Tibial nerve (tissue), 4 donors: ENCODE measurements at places on chromosomes 4 and X.

GRCh38 chrX:111006116-111006515 lies 89.9 kb upstream of the PAK3 start:
- H3K4me1 ChIP-seq: no peaks in the 10 kb centered on the region
- H3K27ac ChIP-seq: no peak overlapping the region
- no peak for DNase-seq
- H3K36me3 ChIP-seq: no peaks in the 10 kb centered on the region
- H3K4me3 ChIP-seq: no peak overlapping the region
- H3K27me3 ChIP-seq: peaks cover 34% of the 10 kb centered on the region

- H3K4me3 ChIP-seq: no peak overlapping the region
- no peaks in the 10 kb centered on the region for H3K4me1 ChIP-seq
Measured at GRCh38 chrX:97849951-97850350, 966.2 kb downstream of the RPA4 start.

GRCh38 chr4:106906728-106907127 lies 129.4 kb downstream of the DKK2 start:
- DNase-seq: no peak
- H3K27me3 ChIP-seq: no peaks in the 10 kb centered on the region
- H3K36me3 ChIP-seq: no peaks in the 10 kb centered on the region
- no peak overlapping the region for H3K27ac ChIP-seq
- H3K4me1 ChIP-seq: no peaks in the 10 kb centered on the region

DNA sequence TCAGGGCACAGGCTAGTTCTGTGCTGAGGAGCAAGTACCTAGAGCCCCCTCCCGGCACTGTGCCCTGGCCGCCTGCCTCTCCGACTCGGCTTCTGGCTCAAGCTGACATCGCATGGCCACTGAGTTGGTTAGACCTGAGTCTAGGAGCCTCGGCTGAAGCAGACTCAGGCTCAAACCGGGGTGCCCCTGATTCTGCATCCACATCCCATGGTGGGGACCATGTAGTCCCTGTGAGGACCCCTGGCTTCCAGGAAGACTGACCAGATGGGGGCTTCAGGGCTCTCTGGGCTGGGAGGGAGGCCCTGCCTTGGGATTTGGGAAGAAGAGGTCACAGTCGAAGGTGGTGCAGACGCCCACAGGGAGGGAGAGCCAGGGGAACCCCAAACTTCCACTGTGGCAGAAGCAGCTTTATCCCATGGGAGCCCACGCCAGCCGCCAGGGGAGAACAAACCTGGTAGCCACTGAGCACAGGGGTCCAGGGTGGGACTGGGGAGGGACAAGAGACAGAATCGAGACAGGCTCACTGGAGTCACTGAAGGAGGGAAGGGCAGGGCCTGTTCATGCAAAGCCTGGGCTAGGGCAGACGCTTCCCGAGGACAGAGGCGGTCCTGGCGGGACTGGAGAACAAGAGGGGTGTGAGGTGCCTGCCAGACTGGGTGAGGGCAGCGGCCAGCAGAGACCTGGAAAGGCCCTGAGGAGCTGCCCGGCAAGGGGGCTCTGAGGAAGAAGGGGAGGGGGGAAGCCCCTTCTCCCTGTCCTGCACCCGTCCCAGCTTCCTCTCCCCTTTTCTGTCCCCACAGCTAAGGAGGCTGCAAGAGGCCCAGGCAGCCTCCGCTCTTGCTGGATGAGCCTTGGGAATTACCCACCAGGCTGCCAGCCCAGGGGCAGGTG lies 1.1 kb downstream of the PDE6B start:
- no peaks in the 10 kb centered on the region for H3K4me1 ChIP-seq
- H3K27ac ChIP-seq: no peak overlapping the region
- H3K4me3 ChIP-seq: no peak overlapping the region
- H3K36me3 ChIP-seq: no peaks in the 10 kb centered on the region
- H3K27me3 ChIP-seq: no peaks in the 10 kb centered on the region

DNA sequence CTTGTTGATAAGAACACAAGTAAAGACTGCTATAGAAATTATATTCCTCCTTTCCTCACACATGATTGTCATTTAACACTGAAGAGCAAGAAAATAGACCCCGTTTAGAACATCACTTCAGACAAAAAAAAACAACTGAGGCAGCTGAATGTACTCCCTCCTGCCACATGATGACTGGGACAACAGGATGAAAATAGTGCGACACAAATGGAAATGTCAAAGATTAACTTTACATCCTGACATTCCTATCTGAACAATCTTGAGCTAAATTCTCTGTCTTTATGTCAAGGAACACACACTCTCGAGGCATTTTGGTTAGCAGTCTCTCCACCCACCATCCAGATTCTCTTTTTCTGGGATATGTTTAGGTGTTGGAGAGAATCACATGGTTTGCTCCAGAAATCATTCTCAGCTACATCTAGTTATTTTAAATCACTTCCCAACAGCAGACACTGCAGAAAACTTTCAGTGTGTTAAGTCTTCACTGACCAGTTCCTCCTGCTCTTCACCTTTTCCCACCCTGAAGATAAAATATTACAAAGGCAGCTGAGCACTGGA lies 16.3 kb upstream of the KCNIP4 start:
- no peaks in the 10 kb centered on the region for H3K27me3 ChIP-seq
- H3K27ac ChIP-seq: no peak overlapping the region
- H3K4me3 ChIP-seq: no peak overlapping the region
- DNase-seq: no peak
- H3K36me3 ChIP-seq: no peaks in the 10 kb centered on the region

- no peak overlapping the region for H3K27ac ChIP-seq
- no peaks in the 10 kb centered on the region for H3K36me3 ChIP-seq
- no peaks in the 10 kb centered on the region for H3K27me3 ChIP-seq
- H3K4me3 ChIP-seq: no peak overlapping the region
- DNase-seq: no peak
Measured at GRCh38 chrX:96619588-96619987, 65.1 kb upstream of the DIAPH2 start.

- H3K27me3 ChIP-seq: no peaks in the 10 kb centered on the region
- DNase-seq: no peak
- H3K4me3 ChIP-seq: no peak overlapping the region
Measured at GRCh38 chr4:149120331-149121022, 678.3 kb upstream of the NR3C2 start.

- no peaks in the 10 kb centered on the region for H3K4me1 ChIP-seq
- H3K27me3 ChIP-seq: no peaks in the 10 kb centered on the region
- H3K36me3 ChIP-seq: no peaks in the 10 kb centered on the region
- no peak for DNase-seq
Measured at GRCh38 chr4:177546745-177547144, 104.5 kb upstream of the AGA start.

GRCh38 chr4:171639540-171639939 lies 173.7 kb upstream of the GALNTL6 start:
- H3K36me3 ChIP-seq: no peaks in the 10 kb centered on the region
- no peaks in the 10 kb centered on the region for H3K27me3 ChIP-seq
- no peak overlapping the region for H3K4me3 ChIP-seq

- DNase-seq: no peak
- no peak overlapping the region for H3K4me3 ChIP-seq
- no peaks in the 10 kb centered on the region for H3K27me3 ChIP-seq
- H3K27ac ChIP-seq: no peak overlapping the region
- H3K4me1 ChIP-seq: no peaks in the 10 kb centered on the region
Measured at GRCh38 chr4:23084559-23085248, 392.0 kb downstream of the GBA3 start.
